ENCODE measurements at places on chromosomes 13 and 19. TPM values are rescaled to one million over a fixed set of nuclear protein-coding genes. Genes with fewer than 3 reads are reported as not detected.
A peak's percentile ranks its signal among the peaks of the same experiment; 100 is the strongest.

CEACAM4 gene
- not detected for total RNA-seq

PCDH8 gene
- total RNA-seq = 1.3 TPM

- DNase-seq = no peak
Observed at GRCh38 chr13:108963846-108964600, 334.6 kb downstream of the MYO16 start.

DNA sequence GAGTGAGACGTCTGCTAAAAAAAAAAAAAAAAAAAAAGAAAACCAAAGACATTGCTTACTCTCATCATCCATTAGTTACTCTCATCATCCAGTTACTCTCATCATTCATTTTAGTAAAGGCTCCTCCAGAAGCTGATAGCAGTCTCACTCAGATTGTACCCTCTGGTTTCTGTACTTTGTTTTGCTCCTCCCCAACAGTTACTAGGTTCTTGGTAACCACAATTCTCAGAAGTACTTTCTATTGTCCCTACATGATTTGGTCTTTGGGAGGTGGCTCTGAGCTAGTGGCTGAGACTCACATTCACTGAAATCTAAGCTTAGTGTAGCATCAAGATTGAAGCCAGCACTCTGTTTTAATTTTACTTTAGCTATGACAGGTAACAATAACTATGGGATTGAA, 14.3 kb downstream of the ERICH4 start:
- no peak for DNase-seq

DNA sequence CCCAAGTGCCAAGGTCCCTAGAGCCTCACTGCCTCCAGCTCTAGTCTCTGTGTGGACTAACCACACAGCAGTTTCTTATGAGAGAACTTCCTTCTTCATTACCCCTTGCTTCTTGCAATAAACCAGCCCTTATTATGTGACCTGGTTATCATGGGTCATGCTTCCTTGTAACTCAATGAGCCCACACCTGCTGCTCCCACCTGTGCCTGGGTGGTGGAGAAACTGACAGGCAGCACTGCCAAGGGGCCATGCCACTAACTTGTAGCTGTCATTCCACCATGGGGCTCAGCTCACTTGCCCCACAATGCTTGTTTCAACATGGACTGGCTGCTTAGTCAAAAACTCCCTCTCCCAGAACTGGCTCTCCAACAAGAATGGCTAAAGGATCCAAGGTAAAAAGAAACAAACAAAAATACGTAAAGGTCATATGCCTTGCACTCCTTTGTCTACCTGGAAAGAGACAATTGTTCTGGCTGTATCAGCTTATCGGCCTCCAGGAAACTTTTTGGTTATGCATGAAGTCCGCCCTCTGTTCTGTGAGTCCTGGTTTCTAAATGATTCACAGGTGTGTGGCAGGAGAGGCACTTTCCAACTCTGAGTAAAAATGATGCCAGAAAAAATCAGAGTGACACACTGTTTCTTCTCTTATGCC, 446.4 kb downstream of the COG6 start:
- DNase-seq = no peak

DNA sequence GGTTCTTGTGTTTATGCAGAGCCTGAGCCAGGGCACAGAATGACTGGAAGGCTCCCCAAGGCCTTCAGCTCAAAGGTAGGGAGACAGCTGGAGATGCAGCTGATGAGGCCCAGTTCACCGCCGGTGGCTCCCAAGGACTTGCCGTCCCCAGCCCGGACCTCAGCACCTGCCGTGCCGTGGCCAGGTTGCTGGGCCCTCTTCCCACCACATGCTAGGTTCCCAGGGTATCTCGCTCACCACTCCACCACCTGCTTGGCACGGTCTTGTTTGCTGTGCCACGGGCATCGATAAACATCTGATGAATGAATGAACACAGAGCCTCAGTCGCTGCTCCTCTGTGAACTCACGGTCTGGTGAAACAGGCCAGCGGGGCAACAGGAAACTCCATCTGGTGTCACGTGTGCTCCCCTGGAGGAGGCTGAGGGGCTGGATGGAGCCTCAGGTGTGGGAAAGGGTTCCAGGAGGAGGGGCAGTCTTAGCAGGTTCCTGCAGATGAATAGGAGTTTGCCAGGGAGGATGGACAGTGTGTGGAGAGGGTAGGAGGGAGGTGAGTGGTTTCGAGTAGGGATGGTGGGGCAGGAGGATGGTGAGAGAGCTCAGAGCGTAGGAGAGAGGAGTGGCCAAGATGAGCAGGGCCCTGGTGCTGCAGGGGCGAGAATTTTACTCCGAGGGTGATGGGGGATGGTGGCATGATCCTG, 3.6 kb upstream of the KLK14 start:
- DNase-seq = no peak

DNA sequence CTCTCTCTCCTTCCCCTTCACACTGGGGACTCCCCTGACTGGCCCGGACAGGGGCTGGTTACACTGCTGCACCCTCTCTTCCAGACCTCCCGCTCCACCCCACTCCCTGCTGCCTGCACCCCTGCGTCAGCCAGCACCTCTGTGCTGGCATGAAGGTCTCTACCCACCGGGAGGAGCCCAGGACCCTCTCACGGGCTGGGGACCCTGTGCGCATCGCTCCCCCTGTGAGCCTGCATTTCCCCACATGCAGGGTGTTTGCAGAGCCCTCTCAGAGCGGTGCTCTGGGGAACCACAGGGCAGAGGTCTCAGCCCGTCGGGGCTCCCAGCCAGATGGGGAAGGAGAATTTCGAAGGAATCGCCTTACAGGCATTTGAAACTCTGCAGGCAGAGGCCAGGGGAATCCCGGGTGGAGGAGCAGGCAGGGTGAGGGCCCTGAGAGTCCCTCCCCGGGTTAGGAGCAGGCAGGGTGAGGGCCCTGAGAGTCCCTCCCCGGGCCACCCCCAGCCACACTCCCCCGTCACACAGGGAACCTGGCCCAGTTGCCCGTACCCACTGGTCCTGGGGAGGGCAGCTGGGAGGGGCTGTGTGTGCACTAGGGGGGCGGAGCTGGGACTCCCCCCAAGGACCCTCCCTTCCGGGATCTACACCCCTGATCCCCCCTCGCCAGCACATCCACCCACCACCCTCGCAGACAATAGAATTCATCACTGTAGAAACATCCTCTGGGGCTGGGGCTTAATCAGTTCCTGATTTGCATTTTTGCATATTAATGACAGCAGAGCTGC, 16.3 kb upstream of the TCF3 start:
- DNase-seq = peak; percentile 46
